ENCODE measurements at places on chromosomes 16 and 17. TPM values are rescaled to one million over a fixed set of nuclear protein-coding genes. Genes with fewer than 3 reads are reported as not detected.

Gene OR4D1
- not detected for total RNA-seq

Gene HSD17B2
- 1.8 TPM for total RNA-seq

Gene CACNG5
- total RNA-seq, result not detected

Gene OR1A1
- not detected for total RNA-seq

Gene B3GNT9
- 51.1 TPM for total RNA-seq

Gene HOXB8
- 0.97 TPM for total RNA-seq

Gene SMURF2
- 404 TPM for total RNA-seq
